ENCODE measurements at places on chromosomes 12 and 14.

DNA sequence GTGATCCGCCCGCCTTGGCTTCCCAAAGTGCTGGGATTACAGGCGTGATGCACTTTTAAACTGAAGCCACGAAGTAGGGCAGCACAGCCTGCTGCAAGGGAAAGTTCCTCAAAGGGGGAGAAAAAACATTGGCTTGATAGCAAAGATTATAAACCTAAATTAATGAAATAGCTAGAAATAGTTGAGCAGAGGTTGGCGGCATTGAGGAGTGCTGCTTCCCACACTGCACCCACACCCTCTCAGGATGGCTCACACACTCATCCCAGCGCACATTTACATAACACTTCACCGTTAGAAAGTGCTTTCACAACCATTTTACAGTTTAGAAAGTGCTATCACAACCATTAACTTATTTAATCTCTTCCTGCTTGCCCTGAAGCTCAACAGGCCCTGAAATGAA is 44.4 kb upstream of the TCL1A start:
- no peak for ATAC-seq

DNA sequence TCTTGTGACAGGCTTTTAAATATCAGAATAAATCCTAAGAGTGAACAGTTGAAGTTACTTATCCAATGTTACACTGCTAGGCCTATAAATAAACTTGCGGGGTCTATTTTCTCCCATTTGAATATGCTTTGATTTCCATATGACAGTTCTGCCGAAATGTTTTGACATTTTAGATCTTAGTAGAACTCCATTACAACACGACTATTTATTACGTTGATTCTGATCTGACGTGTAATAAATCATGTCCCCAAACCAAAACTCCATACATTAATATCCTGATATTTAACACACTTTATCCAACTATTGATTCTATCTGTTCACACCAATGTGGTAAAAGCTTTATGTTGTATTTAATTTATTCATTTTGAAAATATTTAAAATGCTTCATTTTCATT is 16.1 kb upstream of the NEMF start:
- no peak for ATAC-seq

DNA sequence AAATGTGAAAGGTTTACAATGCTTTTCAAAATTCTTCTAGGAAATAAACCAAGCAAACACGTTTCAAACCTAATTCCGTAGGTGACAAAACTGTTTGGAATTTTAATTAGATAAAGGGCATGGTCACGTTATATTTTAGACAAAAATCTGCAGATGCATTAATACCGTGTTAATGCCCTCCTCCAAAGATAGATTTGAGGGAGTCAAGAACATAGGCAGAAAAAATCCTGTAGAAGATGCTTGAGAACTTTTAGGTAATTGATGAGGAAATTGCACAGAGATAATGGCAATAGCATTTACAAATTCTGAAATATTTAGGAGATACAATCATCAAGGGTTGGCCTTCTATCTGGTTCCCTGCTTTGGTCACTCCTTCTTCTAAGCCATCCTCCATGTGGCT is 212.6 kb downstream of the TMTC3 start:
- ATAC-seq = no peak

GRCh38 chr14:87084908-87085307 is 908.1 kb downstream of the GALC start:
- no peak for ATAC-seq

GRCh38 chr14:60233251-60233650 is 15.8 kb upstream of the PPM1A start:
- ATAC-seq = no peak

GRCh38 chr14:69643430-69644200 is 32.2 kb downstream of the SUSD6 start:
- no peak for ATAC-seq

Measured in stimulated activated memory B cell treated with anti-CD40 and anti-IgM and Interleukin-4, amounts not matched to agents 10 μg/mL and 1 μg/mL and 100 μg/mL, for 72 hours (primary cell).